ENCODE measurements at places on chromosomes 12 and 14. TPM values are rescaled to one million over a fixed set of nuclear protein-coding genes. Genes with fewer than 3 reads are reported as not detected.

Gene FZD10
- total RNA-seq = 0.14 TPM

DNA sequence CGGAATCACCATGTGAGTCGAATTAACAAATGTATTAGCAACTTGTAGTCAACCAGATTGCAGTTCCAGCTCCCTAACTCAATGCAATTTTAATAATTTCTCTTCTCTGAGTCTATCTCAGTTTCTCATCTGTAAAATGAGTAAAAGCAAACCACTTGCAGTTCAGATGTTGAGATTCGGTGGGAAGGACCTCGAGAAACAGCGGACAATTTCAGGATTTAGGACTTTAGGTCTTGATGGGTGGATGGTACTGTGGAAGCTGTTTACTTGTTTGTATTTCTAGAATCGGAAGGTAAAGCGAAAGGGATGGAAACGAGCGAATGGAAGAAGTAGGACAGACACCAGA, 510 bp upstream of the TTC8 start:
- no peak for DNase-seq

DNA sequence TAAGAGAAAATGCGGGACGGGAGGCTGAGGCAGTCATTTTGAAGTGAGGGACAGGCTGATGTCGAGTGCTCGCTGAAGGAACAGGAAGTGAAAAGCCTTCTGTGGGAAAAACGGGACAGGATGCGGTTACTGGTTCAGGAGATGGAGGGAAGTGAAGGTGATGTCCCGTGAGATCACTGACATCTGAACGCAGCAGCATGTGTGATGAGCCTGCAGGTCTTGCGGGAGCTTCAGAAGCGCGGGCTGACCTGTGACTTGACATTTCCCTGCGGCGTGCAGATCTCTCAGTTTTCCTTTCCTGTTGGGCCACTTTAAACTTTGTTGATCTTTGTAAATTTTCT, 77.8 kb downstream of the DDX51 start:
- no peak for DNase-seq

Gene PAPLN
- 25.2 TPM for total RNA-seq

Gene KRT83
- not detected for total RNA-seq
